ENCODE measurements at places on chromosomes 3 and 15. TPM values are rescaled to one million over a fixed set of nuclear protein-coding genes. Genes with fewer than 3 reads are reported as not detected.

The CPEB1 gene
- total RNA-seq, result 2.0 TPM

DNA sequence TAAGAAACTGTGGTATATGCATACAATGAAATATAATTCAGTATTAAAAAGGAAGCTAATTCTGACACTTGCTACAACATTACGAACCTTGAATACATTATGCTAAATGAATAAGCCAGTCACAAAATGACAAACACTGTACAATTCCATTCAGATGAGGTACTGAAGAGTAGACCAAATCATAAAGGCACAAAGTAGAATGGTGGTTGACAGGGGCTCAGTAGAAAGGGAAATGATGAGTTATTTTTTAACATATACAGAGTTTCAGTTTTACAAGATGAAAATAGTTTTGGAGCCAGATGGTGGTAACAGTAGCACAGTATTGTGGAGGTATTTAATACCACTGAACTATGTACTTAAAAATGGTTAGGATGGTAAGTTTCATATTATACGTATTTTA lies 254.6 kb upstream of the RBMS3 start:
- DNase-seq, result no peak

GRCh38 chr3:179398574-179399231 lies 51.2 kb downstream of the MFN1 start:
- DNase-seq, result no peak

- DNase-seq, result no peak
Measured at GRCh38 chr3:132545471-132545870, 51.6 kb upstream of the ACKR4 start.

DNA sequence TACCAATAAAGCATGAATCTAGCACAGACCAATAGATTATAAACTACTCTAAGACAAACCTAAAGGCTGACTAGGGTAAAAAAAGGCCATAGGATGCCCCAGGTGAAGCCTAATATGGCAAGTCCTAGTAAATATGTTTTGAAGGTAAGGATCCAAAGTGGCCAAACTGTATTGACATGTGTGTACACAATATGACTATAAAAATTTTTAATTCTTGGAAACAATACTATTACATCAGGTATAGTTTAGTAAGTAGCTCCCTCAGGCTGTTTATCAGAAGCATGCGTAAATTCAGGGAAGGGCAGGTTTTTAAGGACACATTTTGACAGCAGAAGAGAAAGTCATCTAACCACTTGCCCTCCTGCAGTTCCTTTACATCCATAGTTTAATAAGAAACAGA lies 18.8 kb downstream of the GNB4 start:
- no peak for DNase-seq
